ENCODE measurements at places on chromosomes 1 and 21.

DNA sequence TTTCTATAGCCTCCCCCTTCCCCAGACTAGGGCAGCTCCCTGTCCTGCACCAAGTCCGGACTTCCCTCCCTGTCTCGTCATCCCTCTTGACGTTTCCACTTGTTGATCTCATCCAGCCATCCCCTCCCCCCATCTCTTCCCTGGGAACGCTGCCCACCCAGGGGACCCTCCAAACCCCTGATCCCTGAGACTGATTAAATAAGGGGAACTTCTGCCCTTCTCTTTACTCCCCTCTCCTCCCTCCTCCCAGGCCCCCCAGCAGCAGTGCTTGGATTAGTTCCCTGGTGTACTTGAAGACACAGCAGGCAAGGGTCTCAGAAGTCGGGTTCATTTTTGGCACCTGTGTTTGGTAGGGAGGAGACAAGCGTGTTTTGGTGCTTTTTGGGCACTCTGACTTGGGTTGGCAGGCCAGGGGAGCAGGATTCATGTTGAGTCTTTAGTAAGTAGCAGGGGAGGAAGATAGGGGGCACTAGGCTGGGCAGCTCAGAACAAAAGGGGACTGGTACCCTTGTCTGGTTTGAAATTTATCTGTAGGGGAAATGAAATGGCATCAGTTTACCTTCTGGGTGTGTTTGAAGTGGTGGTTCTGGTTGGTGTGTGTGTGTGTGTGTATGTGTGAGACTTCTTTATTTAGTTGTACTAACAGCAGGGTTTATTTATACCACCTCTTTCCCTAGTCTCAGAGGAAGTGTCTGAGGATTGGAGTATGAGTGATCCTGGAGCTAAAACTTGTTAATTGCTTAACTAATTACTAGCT is 11.1 kb downstream of the VANGL2 start:
- DNase-seq: no peak

GRCh38 chr1:101452825-101453224 is 216.0 kb downstream of the S1PR1 start:
- DNase-seq: no peak

DNA sequence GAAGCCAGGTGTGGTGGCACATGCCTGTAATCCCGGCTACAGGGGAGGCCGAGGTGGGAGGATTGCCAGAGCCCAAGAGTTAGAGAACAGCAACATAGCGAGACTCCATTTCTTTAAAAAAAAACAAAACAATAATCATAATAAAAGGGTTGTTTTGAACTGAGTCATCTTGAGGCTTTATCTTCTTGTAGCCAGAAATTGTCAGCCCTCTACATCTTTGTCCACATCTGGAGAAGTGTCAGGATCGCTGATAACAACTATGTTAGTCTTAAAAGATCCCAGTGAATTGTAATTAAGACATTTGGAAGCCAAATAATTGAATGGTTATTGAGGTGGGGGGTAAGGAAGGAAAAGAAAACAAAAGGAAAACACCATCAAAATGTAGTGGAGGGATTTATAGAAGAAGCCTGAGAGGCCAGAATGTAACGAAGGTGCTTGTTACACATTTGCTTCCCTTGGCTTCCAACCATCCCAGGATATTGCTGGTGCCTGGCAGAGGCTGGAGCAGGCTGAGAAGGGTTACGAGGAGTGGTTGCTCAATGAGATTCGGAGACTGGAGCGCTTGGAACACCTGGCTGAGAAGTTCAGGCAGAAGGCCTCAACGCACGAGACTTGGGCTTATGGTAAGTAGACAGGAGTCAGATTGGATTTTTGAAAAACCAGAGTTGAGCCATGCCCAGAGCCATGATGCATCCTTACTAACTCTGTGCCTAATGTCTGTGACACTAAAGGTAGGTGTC is 52.5 kb upstream of the MTR start:
- DNase-seq: no peak

DNA sequence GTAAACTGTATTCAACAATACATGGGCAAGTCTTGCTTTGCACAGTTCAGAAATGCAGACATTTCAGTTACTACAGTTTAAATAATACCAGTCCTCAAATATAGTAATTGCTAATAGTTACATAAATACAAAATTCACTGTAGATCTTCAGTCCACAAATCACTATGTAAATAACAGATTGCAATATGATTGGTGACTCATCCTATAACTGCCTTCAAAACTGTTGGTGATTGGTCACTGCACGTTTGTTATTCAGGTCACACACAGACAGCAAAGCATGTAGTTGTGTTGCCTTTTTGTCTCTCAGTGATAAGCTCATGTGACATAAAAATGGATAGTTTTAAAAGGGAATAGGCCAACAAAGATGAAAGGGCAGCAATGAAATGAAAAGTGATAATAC is 186.5 kb upstream of the CTTNBP2NL start:
- DNase-seq: no peak

DNA sequence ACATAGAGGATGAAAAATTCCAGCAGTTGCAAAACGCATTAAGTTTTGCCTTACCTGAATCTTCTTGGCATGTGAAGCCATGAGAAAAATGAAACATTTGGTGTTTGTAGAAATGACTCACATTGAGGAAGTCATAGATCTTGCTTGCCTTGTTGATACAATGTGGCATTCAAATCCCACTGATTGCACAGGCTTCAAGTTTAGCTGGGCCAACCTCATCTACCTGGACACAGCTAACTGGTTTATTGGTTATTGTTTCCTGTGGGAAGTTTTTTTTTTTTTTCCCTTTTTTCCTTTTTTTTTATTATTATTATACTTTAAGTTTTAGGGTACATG is 168.9 kb upstream of the C21orf91 start:
- DNase-seq: no peak

DNA sequence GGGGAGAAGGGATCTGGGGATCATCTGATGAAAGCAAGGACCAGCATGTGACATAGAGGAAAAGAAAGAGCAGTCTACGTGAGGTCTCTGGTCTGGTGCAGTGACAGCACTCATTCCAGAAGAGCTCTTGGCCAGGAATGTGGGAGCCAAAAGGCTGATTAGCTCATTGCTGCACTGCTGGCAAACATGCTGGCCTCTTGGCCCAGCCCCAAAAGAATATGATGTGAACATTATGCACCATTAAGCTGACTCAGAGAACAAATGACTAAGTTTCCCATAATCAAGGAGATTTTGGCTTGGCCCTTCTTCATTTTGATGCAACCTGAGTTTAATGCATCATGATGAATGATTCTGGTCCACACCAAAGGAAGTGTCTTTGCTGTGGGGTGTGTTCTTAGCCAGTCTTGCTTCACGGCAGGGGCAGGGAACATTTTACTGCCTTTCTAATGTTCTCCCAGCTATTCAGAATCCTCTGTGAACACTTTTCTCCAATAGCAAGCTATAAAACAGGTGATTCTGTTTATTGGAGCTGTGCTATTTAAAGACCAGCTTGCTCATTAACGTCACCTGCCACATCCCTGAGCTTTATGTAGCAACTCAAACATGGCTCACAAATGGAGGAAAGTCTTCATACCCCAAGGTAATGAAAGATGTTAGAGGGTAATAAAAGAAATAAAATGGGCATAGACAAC is 55.1 kb downstream of the PCBP3 start:
- no peak for DNase-seq

GRCh38 chr1:198519639-198520501 is 20.6 kb downstream of the ATP6V1G3 start:
- no peak for DNase-seq

- DNase-seq: no peak
These were observed 440 bp upstream of the LENEP start for GRCh38 chr1:154992721-154993571.

DNA sequence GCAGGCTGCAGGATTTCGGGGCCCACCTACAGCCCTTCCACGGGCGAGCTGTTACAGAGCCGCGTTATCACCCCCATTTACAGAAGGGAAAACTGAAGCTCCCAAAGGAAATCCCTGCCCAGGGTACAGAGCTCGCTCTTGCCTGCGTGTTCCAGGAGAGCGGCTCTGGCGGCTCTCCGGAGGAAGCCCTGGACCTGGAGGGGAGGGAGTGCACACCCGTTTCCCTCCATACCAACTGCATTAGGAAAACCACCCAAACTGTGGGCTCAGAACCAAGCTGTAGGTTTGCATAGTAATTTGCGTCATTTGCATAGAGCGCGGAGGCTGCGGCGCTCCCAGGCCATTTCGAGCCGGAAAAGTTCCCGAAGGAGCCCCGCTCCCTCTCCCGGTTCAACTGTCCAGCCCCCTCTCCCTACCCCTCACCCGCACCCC is 24.7 kb upstream of the ADGRB2 start:
- DNase-seq: no peak

- DNase-seq: no peak
These were observed 295.0 kb downstream of the OMA1 start for GRCh38 chr1:58251430-58252073.

DNA sequence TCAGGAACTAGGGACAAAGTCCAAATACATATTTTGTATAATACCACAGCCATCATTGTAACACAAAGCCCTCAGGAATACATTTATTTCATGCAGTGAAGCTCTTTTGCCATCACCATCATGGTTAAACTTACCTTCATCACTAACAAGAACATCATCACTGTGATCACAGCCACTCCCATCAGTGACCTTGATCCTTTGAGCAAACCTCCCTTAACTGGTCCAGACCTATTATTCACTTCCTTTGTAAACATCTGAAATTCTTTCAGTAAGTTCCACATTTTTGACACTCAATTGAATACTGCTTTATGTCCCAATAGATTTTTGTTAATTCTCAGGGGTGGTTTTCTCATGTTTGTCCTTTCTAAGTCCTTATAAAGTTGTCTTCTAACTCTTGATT is 16.2 kb upstream of the KPRP start:
- DNase-seq: no peak

- no peak for DNase-seq
These were observed 10.7 kb upstream of the GRHL3 start for GRCh38 chr1:24308365-24309015.

DNA sequence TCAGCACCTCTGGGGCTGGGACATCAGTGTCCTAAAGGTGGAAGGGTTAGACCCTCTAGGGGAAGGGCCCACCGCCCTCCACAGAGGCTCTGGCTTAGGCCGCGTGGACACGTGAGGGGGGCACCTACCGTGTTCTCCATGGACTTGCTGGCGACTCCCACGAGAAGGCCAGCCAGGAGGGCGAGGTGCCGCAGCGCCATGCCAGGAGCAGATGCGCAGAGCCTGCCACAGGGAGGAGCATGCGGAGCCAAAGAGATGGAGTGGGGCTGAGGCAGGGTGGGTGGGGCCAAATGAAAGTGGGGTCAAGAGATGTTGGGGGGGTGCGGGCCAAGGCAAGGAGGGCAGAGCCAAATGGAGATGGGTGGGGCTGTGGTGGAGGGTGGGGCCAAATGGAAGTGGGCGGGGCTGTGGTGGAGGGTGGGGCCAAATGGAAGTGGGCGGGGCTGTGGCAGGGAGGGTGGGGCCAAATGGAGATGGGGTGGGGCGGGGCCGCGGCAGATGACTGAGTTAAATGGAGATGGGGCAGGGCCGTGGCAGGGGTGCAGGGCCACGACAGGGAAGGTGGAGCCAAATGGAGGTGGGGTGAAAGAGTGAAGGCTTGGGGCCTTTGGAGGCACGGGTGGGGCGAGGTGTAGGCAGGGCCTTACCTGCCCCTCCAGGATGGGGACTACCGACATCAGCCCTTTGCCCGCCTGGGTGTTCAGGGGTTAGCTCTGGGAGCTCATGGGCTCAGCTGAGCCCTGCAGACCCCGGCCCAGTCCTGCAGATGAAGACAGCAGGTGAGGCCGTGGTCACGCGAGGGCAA is 17.4 kb upstream of the RNF223 start:
- DNase-seq: no peak

GRCh38 chr1:55156093-55156492 is 59.1 kb downstream of the USP24 start:
- no peak for DNase-seq

Data from head of caudate nucleus (tissue), 42 donors.